ENCODE measurements at places on chromosomes 7 and 10.

DNA sequence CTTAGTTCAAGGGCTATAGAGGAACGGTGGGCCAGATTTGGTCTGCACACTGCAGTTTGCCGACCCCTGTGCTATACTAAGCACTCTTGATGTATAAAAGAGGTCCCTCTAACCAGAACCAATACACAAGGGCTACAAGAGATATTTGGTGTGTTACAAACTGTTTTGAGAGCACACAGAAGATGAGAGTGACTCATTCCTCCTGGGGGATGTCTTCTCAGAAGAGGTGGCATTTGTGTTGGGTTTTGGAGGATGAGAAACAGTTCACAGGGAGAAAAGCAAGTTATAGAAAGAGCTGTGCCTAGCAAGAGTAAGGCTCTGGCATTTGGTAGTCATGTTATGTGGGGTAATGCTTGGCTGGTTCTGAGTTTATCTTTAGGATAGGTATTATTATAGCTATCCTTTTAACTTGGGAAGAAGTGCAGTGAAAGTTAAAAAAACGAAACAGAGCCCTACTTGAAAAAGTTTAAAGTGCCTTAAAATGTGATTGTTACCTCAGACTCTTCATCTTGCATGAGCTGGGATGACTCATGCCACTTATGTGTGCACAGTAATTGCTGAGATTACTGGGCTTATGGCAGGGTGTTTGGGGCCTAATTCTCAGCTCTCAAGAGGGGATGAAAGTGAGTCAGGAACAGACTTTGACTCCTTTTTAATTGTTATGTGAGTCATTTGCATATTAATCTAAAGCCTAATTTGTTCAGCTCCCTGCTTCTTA lies 160.4 kb downstream of the KIF20B start:
- no peak for DNase-seq

GRCh38 chr7:11726794-11727155 lies 105.2 kb downstream of the THSD7A start:
- no peak for DNase-seq

GRCh38 chr7:100654908-100655831 lies 1.1 kb downstream of the ACTL6B start:
- no peak for DNase-seq

DNA sequence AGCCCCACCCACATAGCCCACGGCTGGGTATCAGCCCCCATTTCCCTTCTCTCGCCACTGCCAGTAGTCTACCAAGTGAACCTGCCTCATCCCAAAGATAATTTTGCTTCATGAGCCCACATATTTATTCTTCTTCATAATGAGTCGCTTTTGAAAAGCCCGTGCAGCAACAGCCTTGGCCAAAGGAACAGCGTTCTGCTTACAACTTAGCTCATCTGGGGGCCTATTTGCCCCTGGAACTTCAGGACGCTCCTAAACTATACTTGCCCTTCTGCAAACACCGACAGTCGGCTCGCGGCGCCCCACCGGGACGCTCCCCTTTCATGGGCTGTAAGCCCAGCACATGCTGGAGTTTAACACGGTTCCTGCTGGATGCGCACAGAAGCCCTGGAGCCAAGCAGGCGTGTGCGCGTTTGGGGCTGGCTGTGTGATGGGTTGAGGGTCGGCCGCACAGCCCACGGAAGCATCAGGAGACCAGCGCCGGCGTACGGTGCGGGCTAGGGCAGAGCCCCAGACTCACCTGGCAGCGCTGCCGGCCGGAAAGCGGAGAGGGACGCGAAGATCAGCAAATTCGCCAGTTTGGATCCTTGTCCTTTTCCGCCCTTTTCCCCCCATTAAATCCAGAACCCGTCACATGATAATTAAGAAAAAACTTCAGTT lies 370 bp downstream of the TMEM60 start:
- DNase-seq = no peak

DNA sequence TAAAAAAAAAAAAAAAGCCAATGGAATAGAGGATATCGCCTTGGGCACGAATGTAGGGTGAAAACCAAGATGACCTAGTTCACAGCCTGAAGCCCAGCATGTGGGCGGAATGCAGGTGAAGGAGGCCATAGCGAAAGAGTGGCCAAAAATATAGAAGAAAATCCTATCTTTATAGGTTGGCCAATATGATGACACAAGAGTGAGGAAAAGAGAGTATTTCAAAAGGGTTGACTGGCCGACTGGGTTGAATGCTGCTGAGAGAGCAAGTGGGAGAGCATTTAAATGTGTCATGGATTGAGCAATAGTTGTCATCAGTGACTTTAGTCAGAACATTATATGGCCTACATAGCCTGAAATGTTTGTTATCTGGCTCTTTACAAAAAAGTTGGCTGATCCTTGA lies 17.2 kb upstream of the GLI3 start:
- DNase-seq = no peak

DNA sequence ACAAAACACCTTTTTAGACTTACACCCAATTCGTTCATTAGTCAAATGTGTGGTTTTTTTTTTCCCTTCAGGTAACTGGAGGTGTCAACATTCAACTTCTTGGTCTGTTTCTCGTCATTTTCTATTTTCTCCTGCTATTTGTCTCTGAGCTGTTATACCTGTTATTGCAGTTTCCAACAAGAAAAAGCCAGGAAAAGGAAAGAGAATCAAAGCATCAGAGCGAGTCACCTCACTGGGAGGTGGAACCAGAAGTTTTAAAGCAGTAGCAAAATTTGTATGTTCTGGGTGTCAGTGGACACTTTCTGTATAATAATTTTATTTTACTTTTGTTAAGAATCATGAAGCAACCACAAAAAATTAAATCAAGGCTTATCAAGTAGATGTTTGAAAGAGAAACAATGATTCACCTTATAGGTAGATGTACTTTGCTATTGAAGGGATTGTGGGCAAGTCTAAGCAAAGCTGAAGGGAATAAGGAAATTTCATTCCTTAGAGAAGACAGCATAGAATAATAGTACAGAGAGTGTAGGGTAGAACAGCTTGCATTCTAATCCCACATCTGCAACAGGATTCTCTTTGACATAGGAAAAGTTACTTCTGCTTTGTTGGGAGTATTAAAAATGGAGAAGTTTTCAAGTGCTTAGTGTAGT lies 675.8 kb downstream of the PCDH15 start:
- no peak for DNase-seq

DNA sequence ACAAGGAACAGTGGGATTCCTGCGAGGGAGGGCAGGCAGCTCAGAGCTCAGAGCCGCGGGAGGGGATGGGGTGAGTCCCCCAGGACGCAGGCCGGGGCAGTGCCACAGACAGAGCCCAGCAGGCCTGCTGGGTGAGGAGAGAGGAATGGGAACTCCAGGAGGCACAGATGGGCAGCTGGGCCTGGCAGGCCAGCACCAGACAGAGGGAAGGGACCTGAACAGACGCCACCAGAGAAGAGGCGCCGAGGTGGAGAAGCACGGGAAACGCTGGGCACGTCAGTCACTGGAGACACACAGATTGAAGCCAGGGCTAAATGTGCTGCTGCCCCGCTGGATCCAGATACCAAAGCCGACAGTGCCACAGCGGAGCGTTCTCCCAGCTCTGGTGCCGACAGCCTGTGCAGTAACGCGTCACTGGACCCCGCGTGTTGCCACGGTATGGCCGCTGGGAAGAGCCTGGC lies 225.8 kb downstream of the MAD1L1 start:
- no peak for DNase-seq

- no peak for DNase-seq
These were observed 1080.4 kb downstream of the CNTNAP2 start for GRCh38 chr7:147197006-147197405.
